ENCODE measurements at places on chromosomes 11 and 22.

- peak; percentile 90 for DNase-seq
Measured at GRCh38 chr11:355581-356458, 13.5 kb upstream of the B4GALNT4 start.

DNA sequence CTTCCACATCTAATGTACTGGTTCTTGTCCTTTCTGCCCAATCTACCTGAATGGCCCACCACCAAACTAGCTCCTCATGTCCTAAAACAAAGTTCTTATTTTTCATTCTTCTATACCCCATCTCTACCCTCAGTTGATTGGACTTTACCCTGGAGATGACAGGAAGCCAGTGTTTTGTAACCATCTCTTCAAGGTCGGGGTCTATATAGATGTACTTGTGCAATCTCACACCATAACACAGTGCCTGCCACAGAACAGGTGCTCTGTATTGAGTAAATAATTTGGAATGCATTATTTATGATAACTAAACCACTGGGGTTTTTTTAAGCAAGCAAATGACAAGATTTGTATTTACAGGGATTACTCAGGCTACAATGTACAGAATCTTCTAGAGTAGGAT, 76.7 kb upstream of the FAM181B start:
- no peak for DNase-seq

DNA sequence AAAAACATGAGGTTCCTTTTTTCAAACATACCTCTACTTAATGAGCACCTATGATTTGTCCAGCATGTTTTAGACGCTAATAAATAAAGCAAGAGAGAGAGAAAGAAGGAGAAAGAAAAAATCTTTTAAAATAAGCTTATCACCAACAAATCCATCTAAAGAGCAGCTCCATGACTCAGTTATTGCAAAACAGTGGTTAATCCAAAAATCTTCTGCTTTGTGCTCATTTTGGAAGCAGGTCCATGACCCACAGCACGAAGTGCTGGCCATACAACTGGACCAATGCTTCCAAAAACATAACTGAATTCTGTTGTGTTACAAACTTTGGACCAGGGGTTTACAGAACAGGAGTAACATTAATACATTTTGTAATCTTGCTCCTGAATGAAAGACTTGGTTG, 696.6 kb downstream of the KCNA4 start:
- DNase-seq: no peak

DNA sequence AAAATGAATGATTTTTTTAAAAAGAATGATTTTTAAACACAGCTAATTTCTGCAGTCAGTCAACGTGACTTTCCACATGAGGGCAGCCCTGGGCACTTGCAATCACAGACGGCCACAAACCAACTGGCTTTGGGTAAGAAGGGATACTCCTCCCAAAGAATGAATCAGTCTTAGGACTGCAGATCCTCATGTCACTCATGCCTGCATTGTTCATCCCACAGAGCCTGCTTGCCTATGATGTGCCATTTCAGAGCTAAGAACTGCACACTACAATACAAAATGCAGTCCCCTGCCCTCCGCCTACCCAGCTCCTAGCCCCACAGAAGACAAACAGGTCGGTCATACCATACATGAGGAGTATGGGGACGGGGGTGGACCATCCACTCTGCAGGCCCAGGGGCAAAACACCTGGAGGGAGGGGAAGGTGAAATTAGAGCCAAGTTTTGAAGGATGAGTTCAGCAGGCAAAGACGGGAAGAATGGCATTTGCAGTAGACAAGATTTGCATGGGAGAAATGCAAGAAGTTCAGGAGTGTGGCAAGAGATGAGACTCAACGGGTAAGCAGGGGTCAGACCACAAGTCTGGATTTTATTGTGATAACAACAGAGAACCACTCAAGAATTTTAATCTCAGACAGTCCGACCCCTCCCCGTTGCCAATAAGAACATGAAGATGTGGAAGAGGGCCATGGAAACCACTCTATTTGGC, 24.7 kb downstream of the PACSIN2 start:
- peak; percentile 94 for DNase-seq

DNA sequence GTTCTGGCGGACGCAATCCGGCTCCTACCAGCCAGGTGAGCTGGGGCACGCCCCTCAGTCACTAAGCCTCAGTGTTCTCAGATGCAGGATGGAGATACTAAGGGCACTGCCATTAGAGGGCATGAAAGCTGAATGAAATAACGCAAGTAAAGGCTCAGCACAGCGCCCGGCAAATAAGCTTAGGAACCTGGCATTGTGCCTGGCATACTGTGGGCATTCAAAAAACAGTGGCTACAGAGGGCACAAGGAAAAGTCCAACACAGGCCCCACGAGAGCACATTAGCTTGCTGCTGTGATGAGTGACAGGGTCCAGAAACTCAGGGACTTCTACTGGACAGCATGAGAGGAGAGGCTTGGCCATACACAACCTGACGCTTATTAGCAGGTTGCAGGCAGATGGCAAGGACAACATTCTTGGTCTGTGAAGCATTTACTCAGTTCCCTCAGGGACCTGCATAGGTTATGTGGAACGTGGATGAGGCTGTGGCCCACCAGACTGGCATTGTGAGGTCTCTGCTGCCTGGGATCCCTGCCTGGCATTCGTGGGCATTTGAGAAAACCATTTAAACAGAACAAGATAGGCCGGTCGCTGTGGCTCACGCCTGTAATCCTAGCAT, 12.2 kb downstream of the TXN2 start:
- no peak for DNase-seq

DNA sequence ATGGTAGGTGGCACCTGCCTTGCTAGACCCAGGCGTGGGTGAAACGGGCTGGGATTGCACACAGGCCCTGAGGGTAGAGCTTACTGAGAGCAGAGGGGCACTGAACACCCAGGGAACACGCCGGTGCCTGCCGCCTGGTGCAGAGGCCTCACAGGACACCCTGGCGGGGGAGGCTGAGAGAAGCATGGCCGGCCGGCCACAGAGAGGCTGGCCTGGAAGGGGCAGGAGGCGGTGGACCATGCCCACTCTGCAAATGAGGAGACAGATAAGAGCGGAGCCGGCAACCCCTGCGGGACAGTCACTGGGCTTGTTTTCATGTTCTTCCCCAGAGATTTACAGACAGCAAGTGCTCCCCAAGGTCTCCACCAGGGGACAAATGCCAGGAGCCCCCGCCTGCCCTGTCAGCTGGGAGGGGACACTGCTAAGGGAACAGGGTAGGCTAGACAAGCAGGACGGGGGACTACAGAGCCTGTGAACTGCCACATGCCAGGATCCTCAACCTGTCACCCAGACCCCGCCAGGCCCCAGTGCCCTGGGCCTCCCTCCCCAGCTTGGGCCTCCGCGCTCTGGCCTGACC, 38.5 kb upstream of the TCF20 start:
- no peak for DNase-seq

DNA sequence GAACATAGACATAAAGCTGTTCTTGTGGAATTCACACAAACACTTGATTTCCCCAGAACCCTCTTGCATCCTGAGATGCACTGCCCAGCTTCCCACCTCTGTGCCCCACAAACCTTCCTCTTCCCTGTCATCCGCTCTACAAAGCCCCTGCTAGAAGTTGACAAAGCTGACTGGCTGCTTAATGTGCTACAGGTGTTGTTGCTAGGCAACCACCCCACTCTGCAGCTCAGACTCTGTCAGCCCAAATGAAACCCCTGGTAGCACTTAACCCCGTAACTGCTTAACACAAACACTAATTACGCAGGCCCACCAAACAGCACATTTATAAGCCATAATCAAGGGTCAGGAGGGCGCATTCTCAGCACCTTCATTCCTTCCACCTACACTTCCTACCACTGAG, 172.0 kb upstream of the CADM1 start:
- DNase-seq: no peak

- DNase-seq: no peak
Measured at GRCh38 chr11:70761908-70762337, 363.6 kb downstream of the CTTN start.

DNA sequence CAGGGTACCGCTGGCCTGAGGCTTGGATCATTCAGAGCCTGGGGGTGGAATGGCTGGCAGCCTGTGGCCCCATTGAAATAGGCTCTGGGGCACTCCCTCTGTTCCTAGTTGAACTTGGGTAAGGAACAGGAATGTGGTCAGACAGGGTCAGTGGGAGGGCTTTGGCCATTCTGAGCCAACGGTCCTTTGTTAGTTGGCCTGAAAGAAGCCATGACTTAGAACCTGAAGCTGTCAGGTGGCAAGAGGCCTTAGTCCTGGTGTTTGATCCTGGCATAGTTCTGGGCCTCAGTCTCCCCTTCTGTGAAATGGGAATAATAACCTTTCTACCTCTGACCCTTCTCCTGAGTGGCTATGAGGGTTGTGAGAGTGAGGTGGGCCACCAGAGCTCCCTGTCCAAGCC, 8.3 kb downstream of the PGAP2 start:
- DNase-seq: no peak

DNA sequence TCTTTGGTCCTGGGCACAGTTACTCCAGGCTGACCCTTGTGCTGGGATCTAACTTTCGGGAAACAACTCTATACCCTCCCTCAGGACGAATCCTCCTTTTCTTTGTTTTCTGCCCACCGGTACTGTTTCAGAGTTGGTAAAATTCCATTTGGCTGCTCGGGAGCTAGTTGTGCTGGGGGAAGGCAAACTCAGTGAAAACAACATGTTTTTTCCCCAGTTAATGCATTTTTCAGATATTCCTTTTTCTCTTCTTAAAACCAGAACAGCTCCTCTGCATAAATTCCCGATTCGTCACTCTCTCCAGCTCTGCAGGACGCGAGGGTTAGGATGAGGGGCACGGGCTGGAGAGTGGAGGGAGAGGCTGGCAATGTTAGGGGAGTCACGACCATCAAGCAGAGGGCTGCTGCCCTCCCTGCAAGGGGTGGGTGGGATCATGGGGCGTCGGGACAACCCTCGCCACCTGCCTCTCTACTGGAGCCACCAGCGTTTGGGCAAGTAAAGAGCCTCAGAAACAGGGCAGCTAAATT, 31.3 kb downstream of the LRRC10B start:
- no peak for DNase-seq

GRCh38 chr11:74102321-74102720, 68.5 kb downstream of the C2CD3 start:
- no peak for DNase-seq

DNA sequence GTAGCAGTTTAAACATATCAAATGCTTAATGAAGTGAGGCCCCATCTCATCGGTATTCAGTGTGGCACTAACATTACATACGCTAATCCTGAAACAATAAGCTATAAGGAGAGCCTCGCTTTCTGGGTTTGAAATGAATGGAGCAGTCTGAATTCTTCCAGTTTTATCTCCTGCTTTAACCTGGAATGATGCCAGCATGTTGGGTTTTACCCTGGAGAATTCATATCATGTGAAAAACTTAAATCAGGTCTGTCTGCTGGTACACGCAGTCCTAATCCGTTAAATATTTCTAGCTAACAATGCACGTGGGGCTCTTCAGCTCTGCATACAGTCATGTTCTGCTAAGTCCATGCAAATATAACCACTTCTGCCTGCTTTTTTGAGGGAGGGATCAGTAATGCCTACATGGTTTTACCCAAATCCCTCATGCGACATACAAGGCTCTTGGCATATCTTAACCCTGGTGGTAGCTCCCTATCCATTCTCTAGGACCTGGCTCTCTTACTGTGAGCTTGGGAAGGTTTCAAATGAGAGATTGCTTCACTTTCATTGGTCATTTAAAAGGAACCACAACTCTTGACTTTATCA, 92.7 kb downstream of the COMMD9 start:
- no peak for DNase-seq
